ENCODE measurements at places on chromosomes 3 and 15.

DNA sequence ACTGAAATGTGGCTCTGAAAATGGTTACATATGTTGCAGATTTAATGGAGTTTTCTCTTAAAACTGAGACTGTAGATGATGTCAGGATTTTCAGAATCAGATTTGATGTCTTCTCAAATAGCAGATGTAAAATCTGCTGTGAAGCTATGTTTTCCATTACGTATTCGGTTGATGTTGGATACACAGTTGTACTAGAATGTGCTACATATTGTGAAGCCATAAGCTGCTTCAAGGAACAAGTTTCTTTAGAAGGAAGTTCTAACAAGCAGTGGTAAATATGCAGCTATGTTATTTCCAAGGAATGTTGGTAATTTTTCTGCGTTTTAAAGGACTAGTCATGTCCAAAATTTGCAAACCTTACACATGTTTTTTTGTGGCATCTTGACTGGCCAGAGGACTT, 197.7 kb downstream of the RBMS3 start:
- no peak for DNase-seq

- no peak for DNase-seq
Observed at GRCh38 chr3:9271903-9272302, 22.5 kb upstream of the SRGAP3 start.

GRCh38 chr3:143124601-143125520, 5.3 kb downstream of the CHST2 start:
- peak; percentile 57 for DNase-seq

- DNase-seq: no peak
Observed at GRCh38 chr3:102532901-102533300, 98.1 kb downstream of the ZPLD1 start.

DNA sequence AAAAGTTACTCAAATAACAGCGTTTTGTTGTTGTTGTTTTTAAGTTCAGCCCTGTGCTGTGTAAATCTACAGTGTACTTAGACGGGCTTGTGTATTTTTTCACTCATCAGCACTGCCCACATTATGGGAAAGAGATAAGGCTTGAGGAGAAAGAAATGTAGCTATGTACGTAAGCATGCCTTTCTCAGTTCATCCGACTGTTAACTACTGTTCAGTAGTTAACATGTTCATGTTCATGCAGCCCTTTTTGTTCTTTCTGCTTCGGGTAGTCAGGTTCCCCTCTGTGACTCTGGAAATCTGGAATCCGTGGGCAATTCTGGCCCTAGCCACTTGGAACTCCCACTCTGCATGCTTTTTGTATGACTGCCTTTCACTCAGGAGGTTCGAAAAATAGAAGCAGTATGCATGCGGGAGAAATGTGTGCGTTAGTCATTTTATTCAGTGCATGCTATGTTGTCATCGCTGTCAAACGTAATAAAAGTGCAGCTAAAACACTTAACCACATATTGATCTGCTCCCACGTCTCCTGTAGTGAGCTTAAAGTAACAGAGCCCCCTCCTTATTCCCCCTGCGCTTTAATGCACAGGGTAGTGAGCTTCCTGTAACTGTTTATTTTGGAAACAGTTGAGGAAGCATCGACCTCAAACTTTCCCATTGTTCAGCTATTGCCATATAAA, 283.1 kb upstream of the NR2F2 start:
- no peak for DNase-seq

DNA sequence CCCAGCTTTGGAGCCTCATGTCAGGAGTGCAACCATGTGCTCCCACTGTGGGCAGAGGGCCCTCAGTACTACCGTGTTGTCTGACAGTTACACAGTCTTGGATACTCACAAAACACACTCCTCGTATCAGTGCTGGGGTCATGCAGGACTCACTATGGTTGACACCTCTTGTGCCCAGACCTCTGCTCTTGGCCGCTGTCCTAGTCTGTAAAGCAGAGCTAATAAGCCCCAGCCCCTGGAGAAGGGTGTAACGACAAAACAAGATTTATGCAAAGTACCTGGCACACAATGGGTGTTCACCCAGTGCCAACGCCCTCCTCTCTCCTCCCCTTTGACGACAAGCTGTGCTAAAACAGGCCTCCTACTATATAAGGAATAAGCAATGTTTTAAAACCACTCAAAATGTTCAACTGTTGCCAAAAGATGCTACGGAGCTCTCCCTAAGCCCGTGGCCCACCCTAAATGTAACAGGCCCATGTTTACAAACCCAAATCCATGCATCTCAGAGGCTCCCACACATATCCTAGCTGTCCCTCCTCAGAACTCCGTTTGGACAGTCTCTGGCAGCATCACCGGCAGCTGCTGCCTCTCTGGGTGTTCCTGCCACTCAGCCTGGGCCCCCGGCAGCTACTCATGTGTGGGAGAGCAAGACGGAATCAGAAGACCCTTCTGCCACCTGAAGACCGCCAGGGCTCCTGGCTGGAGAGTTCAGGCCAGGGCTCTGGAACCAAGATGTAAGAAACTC, 65.8 kb downstream of the MRPL46 start:
- no peak for DNase-seq

DNA sequence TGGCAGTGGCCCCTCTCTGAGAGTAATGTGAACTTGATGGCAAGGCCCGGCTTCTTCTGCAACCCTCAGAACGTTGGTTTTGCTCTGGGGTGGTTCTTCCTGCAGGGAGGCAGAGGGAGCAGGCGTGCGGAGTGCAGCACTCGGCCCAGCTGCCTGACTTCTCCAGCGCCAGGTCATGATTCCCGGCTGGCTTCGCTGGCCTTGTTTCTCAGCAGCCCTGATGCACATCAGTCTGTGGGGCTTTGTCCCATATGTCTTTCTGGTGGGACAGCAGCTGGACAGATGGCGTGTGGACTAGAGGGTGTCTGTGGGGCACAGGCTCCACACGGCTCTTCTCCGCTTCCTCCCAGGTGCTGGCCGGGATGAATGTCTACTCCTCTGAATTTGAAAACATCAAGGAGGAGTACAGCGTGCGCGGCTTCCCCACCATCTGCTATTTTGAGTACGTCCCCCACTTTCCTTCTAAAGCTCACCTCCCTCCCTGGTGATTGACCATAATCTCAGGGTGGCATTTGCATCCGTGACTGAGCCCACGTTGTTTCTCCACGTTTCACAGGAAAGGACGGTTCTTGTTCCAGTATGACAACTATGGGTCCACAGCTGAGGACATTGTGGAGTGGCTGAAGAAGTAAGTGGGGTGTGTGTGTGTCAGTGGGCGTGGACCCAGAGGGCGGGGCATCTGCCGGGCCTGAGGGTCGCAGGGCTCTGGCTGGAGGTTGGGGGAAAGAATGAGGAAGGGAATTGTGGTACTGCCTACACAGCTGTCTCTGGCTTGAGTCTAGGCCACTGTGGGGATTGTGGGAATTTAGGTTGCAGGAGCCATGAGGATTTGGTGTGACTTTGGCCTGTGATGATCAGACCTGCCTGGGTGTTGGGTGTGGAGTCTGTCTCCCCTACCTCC, 57.1 kb downstream of the PDIA5 start:
- DNase-seq: no peak

DNA sequence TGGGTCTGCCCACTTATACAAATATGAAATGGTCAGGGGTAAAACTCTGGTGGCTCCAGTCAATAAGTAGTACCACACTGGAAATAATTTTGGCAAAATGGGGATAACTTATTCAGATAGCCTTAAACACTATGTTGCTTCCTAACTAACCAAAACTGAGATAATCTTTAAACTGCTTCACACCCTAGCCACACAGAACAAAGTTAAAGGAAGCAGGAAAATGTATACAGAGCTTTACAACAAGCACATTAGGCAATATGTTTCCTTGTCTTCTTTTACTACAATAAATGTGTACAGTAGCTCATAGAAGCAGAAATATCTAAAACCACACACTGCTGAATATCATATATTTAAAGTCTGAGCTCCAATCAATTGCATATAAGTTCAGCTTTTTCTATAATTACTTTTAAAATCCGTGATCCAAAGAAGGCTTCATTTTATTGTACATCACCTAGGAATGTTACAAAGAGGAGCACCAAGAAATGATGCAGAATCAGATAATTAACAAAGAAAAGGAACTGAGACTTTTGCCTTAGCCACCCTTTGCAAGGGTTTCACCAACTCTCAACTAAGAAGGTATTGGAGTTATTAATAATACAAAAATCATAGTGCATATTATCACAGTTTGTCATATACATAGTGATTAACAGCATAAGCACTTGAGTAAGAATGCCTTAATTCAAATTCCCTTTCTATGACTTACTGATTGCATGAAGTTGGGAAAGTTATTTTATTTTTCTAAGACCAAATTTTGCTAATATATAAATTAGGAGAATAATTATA, 9.2 kb upstream of the SSR3 start:
- no peak for DNase-seq

GRCh38 chr3:126834596-126835471, 130.8 kb downstream of the CHCHD6 start:
- DNase-seq: no peak

DNA sequence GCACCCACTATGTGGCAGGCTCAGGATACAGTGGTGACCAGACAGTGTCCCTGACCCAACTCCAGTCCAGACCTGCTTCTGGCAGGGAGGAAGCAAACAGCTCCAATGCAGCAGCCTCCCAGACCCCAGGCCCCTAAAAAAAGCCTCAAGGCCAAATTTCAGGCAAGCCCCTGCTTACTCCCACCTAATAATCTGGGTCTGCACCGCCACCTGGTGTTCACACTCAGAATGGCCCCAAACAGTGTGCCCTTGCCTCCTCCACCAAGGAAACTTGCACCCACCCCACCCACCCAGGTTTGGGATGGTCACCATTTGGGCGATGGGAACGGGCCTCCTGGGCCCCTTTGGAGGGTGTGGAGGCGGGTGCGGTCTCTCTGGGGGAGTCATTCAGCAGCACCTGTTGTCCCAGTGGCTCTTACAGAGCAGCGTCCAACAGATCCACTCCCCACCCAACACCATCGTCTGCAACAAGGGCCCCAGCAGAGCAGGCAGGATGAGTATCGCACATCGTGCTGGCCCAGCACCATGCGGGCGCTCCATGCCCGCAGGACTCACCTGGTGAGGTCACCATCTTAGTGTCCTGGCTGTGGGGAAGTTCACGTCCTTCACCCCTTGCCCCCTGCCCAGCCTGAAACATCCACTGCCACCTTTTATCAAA, 17.3 kb downstream of the C3orf18 start:
- DNase-seq: peak; percentile 58

DNA sequence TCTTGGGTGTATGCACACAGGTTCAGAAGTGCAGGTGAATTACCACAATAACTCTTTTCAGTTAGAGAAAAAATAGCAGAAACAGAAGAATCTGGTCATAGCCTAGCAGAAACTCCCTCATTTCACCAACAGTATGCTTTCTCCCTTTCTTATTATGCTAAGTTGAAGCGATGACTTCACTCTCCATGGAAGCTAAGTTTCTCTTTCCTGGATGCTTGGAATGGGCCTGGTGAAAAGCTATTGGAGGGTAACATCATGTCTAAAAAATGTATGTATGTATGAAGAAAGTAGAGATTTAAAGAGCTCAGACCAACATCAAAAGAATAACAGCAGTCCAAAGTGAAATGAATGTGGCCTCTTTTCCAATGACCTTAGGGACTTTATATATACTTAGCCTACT, 145.5 kb downstream of the TIGIT start:
- DNase-seq: no peak

- no peak for DNase-seq
Observed at GRCh38 chr15:78914027-78914764, 30.6 kb downstream of the CTSH start.

DNA sequence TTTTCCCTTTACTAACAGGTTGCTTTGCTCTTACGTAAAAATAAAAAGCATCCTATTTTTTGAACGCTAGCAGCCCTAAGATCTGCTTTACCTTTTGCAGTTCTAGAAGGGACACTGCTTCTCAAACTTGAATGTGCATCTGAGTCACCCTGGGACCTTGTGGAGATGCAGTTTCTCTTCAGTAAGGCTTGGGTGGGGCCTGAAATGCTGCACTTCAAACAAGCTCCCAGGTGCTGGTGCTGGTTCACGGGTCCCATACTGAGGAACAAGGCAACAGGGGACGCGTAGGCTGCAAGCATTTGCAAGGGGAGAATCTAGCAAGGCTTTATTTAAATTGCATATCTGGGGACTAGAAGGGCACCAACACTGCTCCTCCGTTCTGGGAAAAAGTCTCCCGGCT, 30.0 kb downstream of the MB21D2 start:
- no peak for DNase-seq

- no peak for DNase-seq
Observed at GRCh38 chr15:71341811-71342550, 226.7 kb downstream of the THSD4 start.

DNA sequence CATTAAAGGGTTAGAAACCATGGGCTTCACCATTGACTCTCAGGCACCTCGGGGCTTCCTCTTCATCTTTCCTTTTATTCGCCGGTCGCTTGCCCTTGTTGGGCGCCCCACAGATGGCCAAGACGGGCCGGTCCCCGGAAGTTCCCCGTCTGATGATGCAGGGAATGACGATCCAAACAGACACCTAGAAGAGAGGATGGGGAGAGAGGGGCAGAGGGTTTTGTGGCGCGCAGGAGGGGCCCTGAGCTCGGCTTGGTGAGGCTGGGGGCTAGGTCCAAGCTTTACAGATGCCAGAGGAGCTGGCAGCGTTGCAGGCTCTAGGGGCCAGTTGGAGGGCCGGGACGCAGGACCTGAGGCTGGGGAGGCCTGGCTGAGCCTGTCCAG, 532 bp upstream of the ESYT3 start:
- no peak for DNase-seq

DNA sequence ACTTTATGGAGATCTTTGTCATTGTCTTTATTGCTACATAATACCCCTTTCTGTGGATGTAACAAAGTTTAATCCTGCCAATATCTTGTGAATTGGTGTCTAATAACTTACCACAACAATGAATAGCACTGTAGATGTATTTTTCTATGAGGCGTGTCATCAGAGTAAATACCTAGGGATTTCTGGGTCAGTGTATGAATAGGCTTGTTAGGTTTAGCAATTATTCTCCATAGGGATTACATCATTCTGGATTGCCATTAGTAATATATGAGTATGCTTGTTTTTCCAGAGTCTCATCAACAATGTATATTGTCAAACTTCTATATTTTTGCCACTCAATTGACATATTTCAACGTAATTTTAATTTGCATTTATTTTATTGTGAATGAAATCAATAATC, 67.9 kb downstream of the UNC13C start:
- DNase-seq: no peak

- no peak for DNase-seq
Observed at GRCh38 chr3:41989518-41989917, 27.6 kb upstream of the ULK4 start.

Measured in NCI-H2171 treated with DMSO at 0.1 percent for 48 hours (cell line).